ENCODE measurements at places on chromosomes 6 and 20.

DNA sequence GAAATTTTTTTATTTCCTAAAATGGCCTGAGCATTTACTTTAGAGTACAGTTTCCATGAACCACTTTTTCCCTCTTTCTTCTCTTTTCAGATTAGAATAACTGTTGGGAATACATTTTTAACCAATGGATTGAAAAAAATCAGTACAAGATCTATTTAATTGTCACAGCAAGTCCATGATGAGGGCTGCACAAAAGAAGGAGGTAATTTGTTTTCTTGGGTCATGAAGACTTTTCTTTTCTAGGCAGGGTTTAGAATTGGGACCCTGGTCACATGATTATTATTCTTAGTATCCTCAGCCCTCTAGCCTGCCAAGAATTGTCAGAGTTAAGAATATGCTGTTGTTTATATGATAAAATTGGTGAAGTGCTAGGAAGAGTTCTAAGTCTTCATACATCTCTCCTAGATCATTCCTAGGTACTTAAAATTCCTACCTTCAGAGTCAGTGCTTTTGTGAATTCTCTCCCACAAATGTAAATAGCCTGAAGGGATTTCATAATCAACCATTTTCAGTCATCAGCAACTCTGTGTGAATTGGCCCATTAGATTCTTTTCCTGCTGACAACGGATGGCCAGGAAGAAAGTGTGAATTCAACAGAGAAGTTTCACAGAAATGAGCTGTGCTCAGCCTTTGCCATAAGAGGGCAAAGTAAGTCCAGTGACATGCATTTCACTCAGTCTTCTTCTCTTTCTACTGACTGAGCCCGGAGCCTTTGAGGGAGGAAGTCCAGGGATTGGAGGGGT is 32.4 kb upstream of the TPBG start:
- no peak for DNase-seq

GRCh38 chr6:115582386-115582785 is 478.3 kb downstream of the FRK start:
- no peak for DNase-seq

GRCh38 chr6:34386316-34387137 is 5.9 kb downstream of the NUDT3 start:
- no peak for DNase-seq

GRCh38 chr6:154661768-154662167 is 71.4 kb upstream of the SCAF8 start:
- DNase-seq = no peak

DNA sequence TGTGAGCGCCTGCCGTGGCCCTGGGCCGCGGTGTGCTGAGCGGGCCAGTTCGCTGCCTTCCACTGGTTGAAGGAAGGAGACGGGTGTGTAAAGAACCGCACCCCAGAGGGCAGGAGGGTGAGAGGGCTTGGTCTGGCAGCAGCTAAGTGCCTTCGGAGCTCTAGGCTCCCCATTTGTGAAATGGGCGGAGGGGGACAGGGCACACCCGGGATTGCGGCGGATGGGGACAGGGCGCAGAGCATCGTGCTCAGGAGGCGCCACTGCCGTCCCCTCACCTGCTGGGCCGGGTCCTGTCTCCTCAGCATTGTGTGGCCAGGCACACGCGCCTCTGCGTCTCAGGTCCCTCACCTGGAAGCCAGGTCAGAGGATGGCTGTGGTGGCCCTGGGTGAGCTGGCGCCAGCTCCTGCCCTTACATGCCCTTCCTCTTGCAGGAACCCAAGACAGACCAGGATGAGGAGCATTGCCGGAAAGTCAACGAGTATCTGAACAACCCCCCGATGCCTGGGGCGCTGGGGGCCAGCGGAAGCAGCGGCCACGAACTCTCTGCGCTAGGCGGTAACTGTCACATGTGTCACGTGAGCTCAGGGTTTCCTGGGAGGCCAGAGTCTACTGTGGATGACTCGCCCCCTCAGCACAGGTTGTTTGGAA is 3.1 kb downstream of the ADRM1 start:
- no peak for DNase-seq

- DNase-seq = no peak
Observed at GRCh38 chr6:71138376-71138775, 150.2 kb upstream of the OGFRL1 start.

DNA sequence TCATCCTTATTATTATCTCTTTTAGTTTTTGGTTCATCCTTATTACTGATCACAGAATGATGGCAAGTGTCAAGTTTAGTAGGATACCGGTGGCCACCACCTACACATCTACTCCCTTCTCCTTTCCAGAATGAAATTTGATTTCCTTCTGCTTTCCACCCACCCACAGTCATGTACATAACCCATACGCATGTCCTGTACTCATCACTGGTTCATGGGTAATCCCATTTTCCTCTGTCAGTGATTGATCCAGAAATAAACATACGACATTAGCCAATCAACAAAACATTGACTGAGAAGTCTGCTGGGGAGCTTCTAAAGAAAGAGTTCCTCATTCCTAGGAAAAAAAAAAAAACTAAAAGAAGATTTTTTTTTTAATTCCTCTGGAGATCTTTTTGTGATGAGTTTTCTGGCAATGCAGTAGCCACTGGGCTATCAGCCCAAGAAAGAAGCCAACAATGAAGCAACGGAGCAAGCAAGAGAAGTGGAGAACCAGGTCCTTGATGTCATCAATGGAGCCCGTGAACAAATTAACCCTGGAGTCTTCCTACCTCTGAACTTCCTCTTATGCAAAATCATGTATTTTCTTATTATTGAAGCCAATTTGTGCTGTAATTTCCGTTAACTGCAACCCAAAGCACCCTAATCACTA is 127.8 kb downstream of the TASP1 start:
- no peak for DNase-seq

DNA sequence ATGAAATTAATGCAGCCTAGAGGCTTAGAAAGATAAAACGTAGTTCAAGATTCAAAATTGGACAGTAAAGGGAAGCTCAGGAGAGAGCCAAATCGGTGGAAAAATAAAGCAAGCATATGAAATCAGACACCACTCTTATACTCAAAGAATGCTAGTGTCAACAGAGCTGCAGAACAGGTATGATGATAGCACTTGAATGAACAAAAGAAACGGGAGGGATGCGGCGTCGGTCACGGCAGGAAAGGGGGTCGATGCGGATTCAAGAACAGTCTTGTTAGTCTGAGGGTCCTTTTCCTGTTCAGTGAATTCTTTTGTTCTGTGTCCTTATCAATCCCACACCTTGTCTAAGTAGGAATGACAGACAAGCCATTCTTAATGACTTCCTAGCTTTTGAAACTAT is 114.4 kb downstream of the FOXC1 start:
- DNase-seq = no peak

DNA sequence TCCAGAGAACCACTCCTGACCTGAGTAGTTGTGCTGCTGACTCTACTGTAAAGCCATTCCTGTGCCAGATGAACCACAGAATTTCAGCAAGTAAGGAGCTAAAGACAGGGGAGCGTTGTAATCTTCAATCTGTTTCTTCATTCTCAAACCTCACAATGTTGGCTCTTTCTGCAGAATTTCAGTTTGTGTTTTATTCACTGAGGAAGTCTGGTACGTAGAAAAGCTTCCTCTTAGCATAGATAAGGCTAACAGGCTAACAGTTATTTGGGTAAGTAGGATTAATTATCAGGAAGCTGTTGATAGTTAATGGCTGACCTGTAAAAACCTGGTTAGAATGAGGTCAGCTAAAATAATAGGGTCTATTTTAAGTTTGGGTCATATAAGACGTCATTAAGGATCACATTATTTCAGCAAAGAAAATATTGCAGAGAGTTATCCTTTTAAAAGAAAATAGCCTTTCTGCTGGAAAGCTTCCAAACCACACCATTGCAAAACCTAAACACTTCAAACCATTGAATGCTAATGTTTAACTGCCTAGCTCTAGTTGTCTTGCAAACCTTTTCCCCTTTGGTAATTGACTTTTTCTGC is 14.1 kb upstream of the TENT5A start:
- DNase-seq = no peak

- DNase-seq = no peak
Observed at GRCh38 chr6:336159-337114, 44.1 kb downstream of the DUSP22 start.

DNA sequence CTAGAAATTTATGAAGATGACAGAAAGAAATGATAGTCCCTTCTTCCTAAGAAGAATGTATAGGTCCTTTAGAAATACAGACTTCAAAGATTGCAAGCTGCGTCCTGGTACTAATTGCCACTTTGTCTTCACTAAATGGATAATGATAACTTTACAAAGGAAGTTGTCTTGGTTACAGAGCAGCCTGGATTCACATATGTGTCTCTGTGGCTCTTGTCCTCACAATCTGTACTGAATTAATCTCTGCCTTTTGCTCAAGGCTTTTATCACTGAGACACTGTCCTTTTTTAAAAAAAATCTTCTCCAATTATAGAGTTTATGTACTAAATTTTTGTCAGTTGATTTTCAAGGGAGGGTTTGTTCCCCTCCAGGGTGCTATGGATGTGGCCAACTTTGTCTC is 17.5 kb upstream of the MRAP2 start:
- no peak for DNase-seq

DNA sequence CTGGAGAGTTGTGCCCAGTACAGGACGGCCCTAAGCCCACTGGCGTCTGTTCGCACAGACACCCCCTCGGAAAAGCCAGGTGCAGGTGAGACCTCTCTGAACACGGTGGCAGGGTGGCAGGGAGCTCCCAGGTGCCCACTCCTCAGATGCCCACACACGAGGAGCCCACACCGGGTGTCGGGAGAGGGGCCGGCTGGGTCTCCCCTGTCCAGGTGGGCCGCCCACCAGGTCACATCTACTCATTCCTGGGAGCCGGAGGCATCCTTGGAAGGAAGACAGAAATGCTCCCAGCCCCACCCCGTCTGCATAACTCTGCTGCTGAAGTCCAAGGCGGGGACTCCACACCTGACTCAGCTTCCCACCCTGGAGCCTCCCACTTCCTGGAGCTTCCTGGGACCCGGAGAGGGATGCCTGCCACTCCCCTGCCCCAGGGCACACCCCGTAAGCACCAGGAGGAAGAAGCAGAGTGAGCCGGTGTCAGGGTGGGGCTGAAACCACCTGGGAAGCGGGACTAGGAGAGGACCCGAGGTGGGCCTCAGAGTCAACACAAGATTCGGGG is 2.5 kb downstream of the SRMS start:
- DNase-seq = no peak

DNA sequence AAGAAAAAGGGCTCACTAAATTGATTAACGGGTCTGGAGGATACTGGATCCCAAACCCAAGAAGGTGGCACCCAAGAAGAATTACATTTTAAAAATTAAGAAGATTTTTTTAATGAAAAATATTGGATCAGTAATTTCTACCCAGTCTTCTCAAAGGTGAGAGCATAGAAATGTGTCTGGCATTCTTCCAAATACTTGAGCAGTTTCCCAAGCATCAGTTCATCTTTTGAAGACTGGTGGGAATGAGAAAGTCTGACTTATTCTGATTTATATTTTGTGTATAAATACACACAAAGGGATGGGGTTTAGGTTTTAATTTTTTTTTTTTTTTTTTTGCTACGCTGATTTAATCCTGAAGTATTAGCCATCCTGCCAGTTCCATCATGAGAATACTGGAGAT is 3.3 kb downstream of the MGME1 start:
- no peak for DNase-seq

GRCh38 chr6:7138921-7139358 is 31.2 kb downstream of the RREB1 start:
- DNase-seq = no peak

- peak; percentile 84 for DNase-seq
Observed at GRCh38 chr6:5205877-5206850, 54.6 kb downstream of the LYRM4 start.

DNA sequence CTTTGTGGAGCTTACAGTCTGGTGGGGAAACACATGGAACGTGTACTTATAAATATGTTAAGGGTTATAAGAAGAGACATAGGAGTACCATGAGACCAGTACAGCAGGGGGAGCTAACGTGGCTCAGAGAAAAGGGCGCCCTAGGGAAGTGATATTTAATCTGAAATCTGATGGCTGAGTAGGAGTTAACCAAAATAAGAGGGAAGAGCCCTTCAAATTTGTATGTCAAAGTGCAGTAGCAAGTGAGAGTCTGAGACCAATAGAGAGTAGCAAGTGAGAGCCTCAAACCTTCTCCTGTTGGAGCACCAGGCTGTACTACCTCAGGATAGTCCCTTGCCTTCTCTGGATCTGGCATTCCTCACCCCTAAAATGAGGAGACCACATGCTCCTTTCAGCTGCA is 6.1 kb upstream of the PKIG start:
- no peak for DNase-seq

- DNase-seq = no peak
Observed at GRCh38 chr6:43600595-43600994, 24.6 kb downstream of the POLH start.

DNA sequence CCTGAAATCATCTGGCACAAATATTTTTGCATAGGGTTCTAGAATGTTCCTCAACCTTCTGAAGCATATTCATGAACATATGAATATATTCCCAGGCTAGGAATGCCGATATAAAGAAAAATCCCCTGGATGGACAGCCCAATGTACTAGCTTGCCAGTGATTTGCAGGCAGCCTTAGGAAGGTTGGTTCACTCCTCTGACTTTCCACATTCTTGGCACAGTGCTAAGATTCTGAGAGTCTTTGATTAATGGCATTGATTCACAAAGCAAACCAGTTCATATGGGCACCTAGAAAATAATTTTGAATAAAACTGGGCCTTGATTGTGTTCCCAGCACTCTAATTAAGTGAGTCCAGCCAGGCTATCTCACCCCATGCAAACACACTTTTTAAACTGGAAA is 56.9 kb upstream of the ENPP4 start:
- DNase-seq = no peak

DNA sequence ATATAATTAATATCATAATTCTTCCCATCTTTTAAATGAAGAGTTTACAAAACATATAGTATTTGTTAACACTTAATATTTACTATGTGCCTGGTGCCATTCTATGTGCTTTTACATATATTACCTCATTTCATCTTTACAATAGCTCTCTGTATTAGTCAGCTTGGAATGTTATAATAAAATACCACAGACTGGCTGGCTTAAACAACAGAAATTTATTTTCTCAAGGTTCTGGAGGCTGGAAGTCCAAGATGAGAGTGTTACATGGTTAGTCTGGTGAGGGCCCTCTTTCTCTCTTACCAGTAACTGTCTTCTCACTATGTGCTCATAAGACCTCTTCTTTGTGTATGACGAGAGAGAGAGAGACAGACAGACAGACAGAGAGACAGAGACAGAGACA is 110.2 kb downstream of the NKAIN2 start:
- DNase-seq = no peak

GRCh38 chr6:151095538-151096254 is 144.1 kb upstream of the AKAP12 start:
- no peak for DNase-seq

- DNase-seq = no peak
Observed at GRCh38 chr6:135372758-135373157, 124.8 kb downstream of the AHI1 start.

- no peak for DNase-seq
Observed at GRCh38 chr6:16397623-16398022, 159.2 kb downstream of the GMPR start.

Data from dorsolateral prefrontal cortex (tissue), 122 donors.